ENCODE measurements at places on chromosomes 16 and 17.
A peak's percentile ranks its signal among the peaks of the same experiment; 100 is the strongest.

- no peak for DNase-seq
Observed at GRCh38 chr17:80151333-80151732, 4.4 kb upstream of the EIF4A3 start.

GRCh38 chr16:11100239-11100750 lies 155.7 kb downstream of the SOCS1 start:
- DNase-seq = peak; percentile 67

DNA sequence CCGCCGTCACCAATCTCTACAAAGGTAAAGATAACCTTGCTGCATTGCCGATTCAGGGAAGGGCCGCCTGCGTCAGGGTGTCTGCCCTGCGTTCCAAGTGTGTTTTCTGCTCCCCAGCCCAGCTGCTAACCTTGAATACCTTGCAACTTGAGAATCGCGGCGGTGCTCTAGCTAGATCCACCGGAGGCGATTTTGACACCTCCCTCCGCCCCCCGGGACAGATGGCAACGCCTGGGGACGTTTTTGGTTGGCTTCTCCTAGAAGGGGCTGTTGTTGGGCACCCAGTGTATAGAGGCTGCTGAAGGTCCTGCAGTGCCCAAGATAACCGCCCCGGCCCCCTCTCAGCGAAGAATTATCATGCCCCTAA lies 1.5 kb downstream of the HAPSTR1 start:
- peak; percentile 27 for DNase-seq

- no peak for DNase-seq
Observed at GRCh38 chr16:31461201-31461920, 2.1 kb downstream of the ARMC5 start.

DNA sequence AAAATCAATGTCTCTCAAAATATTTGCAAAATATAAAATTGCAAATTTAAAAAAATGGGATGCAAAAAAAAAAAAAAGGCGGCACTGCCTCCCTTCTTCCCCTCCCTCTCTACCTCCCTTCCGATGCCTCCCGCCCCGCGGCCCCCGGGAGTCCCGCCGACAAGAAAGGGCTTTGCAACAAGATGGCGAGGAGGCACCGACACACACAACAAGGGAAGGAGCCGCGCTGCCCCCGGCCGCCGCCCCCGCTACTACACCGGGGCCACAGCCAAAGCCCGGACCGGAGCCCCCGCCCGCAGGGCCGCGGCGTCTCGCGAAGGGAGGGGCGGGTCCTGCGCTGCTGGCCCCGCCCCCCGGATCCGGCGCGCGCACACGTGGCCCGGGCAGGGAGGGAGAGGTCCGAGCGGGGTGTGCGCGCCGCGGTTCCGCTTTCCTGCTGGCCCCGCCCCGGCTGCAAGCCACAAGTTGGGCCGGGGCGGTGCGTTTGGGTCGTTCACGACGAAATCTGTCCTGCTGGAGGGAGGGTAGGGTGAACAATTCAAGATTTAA lies at the start of gene MNT:
Gene MNT (minus strand): TSS at position 184 of the 549 bp plus-strand sequence. CDS start 348 bp downstream, outside the sequence.
- peak; percentile 98 for DNase-seq

DNA sequence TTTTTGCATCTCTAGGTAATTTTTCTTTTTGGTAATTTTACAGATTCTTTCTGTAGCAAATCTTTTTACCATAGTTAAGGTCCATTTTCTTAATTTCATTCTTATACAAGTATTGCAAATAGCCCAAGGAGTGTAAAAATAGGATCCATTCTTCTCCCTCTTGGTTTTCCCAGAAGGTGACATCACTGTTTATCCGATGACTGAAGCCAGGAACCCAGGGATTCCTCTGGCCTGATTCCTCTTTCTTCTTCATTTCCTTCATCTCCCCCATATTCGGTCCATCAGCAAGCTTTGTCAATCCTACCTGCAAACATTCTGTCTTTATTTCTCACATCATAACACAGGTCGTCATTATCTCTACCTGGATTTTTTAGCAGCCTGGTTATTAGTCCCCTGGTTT lies 5.3 kb downstream of the RBBP6 start:
- no peak for DNase-seq

GRCh38 chr17:58414596-58414997 lies 2.7 kb downstream of the RNF43 start:
- DNase-seq = no peak

GRCh38 chr17:47883589-47884426 lies 12.2 kb upstream of the SP2 start:
- DNase-seq = no peak

DNA sequence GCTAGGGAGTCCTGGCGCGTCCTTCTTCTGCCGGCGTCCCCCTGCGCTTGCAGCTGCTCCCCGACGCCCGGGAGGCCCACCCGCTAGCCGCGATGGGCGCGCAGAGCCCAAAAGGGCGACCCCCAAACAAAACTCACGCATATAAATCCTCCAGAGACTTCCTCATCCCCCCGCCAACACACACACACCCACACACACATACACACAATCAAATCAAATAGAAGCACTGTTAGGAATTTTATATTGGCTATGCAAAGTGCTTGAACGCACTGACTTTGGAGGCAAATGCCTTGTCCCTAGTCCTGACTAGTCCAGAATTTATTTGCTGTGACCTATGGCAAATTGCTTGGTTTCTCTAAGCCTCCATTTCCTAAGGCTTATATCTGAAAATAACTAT lies 23.8 kb upstream of the CRYM start:
- DNase-seq = no peak

- no peak for DNase-seq
Observed at GRCh38 chr17:37025238-37025637, 76.5 kb downstream of the AATF start.

DNA sequence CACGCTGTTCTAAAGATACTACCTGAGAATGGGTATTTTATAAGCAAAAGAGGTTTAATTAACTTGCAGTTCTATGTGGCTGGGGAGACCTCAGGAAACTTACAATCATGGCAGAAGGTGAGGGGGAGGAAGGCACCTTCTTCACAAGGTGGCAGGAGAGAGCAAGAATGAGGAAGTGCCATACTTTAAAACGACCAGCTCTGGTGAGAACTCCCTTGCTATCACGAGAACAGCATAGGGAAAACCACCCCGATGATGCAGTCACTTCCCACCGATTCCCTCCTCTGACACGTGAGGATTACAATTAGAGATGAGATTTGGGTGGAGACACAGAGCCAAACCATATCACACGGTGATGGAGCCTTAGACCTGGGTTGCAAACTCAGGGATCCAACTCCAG lies 317.5 kb upstream of the EEF2KMT start:
- DNase-seq = no peak

- no peak for DNase-seq
Observed at GRCh38 chr16:52677501-52677900, 130.6 kb upstream of the TOX3 start.

All from brain (organoid and tissue), 16 donors.